CD4-positive, alpha-beta memory T cell (primary cell): ENCODE measurements at places on chromosomes 3 and 15.

DNA sequence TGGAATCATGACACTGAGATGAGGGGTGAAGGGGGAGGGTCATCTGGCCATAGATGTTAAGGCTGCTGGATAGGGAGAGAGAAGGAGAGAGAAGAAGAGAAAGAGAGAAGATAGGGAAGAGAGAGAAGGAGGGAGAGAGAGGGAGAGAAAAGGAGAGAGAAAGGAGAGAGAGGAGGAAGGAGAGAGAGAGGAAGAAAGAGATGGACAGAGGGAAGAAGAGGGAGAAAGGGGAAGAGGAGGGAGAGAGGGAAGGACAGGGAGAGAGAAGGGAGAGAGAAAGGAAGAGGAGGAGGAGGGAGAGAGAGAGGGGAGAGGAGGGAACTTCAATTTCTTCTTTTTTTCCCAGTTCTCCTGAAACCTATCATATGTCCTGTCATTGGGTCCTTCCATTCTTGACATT lies 15.1 kb upstream of the RBP1 start:
- DNase-seq = no peak

GRCh38 chr3:47571391-47572175 lies 7.1 kb downstream of the CSPG5 start:
- no peak for DNase-seq

GRCh38 chr3:23650371-23651140 lies 155.2 kb upstream of the UBE2E1 start:
- DNase-seq = no peak

- no peak for DNase-seq
These were observed 10.0 kb upstream of the PAQR5 start for GRCh38 chr15:69288531-69289341.

GRCh38 chr15:88708655-88709054 lies 69.8 kb downstream of the ISG20 start:
- DNase-seq = no peak

DNA sequence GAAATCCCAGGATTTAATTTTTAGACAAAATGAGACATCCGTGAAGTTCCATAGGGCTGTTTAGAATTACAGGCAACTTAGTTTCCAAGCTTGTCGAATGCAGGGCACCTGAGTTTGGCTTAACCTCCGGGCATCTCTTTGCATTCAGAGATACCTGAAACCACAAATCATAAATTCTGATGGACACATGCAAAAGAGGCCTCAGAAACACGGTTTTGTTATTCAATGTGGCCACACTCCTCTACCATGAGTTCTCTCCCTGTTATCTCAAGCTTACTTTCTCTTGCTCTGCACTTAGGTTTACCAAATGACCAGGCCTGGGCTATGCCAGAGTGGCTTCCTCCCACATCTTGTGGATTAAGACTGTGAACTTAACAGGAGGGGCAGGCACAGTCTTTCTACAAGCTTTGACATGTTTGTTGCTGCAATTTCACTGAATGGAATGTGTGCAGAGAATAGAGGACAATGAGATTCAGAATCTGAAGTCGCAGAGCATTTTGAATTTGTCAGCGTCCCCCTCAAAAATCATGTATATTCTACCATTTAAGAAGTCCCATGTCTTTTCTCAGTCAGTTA lies 137.7 kb downstream of the TPRG1 start:
- DNase-seq = no peak

- DNase-seq = no peak
These were observed 105.6 kb upstream of the BFSP2 start for GRCh38 chr3:133294253-133294652.

DNA sequence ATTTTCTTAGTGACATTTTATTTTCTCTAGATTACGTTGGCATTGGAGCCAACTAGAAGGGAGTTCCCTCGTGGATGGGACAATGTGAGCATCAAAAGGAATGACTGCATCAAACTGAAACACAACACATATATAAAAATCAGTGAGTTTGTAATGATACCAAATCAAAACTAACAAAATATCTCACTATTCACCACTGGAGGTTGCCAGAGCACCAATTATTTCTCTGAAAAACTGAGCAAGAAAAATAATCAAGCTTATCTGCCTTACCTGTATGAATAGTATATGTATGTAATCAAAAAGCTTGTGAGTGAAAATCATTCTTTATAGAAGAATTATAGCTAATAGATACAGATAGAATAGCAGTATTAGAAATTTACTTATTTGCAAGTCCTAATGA lies 46.8 kb upstream of the OTOL1 start:
- no peak for DNase-seq

- DNase-seq = no peak
These were observed 62.0 kb upstream of the BCL6 start for GRCh38 chr3:187807086-187807862.

DNA sequence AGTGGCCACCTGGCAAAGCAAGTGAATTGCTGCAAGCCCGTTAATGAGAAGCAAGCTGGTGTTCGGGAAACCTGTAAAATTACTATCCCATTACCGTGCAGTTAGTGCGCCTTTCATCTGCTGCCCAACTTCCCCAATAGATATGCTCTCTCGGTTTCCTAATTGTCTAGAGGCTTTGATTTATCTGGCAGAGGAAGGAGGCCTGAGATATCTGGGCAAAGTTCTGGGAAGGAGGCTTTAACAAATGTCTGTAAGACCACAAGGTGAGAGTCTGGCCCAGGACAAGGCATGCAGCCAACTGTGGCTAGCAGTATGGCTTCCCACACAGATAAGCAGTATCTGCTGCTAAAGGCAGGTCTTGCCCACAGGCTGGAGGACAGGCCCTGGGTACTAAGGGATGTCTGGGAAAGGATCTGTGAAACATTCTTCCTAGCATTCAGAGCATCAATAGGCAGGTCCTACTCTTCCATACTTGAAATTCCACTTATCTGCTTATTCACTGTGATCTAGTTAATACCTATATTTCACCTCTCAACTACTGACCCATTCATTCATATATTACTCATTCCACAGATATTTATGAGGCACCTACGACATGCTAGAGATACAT lies 130.0 kb upstream of the SLC2A2 start:
- DNase-seq = no peak

- no peak for DNase-seq
These were observed 239.6 kb downstream of the NR1D2 start for GRCh38 chr3:24184528-24185176.

- DNase-seq = no peak
These were observed 258.9 kb downstream of the UACA start for GRCh38 chr15:70504299-70504951.

- DNase-seq = no peak
These were observed 4.5 kb downstream of the SMC4 start for GRCh38 chr3:160403796-160404470.

DNA sequence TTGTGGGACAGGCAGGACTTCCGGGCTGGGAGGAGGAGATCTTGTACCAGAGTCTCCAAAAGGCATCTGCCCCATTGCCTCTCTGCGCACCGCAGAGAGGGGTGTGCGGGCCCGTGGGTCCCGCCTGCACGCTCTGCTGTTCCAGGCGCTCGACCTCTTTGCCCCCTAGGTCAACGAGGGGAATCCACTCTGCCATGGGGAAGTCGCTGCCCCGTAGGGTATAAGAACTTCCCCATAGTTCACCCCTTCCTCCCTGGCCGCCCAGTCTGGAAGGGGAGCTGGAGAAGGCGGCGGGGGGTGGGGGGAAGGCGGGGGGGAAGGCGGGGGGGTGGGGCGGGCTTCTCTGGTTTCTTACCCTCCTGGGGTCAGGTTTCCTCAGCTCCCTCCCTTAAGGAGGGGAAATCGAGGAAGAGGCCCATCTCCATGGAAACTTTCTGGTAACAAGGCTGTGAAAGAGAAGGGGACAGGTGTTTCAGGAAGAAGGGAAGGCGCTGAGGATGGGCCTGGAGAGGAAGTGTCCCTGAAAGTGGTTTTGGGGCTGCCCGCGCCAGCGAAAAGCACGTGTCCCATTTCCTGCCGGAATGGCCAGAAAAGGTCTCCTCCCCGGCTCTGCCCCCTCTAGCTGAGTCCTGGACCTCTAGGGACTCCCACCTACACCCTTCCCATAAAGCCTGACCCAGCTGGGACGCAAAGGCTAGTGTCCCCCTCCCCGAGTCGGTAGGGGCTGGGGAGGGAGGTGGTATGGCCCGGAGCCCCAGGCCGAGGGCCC lies 27.5 kb downstream of the NR1I2 start:
- DNase-seq = no peak

DNA sequence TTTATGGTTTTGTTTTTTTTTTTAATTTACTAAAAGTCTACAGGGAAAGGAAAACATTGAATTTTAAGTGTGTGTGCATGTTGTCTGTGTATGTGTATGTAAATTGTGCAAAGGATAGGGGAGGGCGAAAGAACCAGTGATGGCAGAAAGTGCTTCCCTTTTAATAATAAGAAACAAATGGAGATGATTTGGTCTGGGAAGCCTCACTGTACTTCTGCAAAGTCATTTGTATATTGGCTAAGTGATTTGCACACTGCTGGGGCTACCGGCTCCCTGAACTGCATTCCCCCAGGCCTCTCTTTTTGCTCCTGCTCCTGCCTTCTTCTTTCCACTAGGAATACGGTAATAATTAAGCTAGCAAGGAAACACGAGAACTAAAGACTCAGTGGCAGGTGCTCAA lies 101.2 kb downstream of the CD47 start:
- DNase-seq = no peak

GRCh38 chr3:108894981-108895380 lies 58.7 kb downstream of the GUCA1C start:
- DNase-seq = no peak

DNA sequence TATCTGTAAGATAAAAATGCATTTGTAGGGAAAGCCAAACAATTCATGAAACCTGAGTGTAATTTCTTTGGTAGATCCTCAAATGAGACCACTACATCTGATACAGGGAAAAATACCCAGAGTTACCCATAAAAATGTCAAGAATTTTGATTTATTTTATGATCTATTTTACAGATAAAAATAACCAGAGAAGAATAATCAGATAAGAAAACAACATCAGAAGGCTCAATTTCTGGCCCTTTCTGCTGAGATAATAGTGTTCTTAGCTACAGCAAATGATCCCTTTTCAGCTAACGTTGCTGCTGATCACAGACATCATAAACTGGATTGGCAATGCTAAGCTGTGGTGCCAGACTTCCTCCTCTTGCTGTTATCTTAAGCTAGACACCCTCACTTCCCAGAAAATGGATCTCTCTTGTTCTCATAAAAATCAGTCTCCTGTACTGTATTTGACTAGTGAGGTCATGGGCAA lies 21.3 kb upstream of the TMEM108 start:
- DNase-seq = no peak

DNA sequence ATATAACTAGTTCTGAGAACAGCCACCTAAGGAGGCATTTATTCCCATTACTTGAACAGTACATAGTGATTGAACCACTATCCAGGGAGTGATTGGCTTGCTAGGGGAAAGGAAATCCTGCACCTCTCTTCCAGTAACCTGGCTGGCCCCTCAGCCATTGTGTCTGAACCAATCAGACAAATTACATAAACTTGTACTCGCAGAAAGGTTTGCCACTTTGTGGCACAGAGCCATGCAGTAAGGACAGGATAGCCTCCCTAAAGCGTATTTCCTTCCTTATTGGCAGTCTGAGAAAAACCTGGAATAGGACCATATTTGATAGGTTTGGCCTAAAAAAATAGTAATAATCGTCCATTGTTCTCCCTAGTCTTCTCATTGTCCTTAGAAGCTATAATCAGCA lies 19.0 kb downstream of the CMSS1 start:
- DNase-seq = no peak

- no peak for DNase-seq
These were observed 19.6 kb upstream of the OR5K4 start for GRCh38 chr3:98333989-98334606.

DNA sequence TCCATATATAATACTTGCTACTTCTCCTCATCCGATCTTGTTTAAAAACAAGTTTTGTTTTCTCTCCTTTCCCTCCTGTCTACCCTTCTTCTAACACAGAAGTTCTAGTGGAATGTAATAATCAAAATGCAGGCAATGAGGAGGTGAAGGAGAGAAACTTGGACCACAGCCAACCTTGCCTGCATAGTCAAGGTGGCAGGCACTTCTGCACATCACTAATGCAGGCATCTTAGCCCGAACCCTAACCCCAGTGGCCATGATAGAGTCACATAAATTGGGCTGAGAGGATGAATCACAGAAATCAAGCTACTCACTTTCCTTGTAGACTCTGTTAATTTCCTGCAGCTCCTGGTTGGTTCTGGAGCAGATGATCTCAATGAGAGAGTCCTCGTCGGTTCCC lies 41.0 kb downstream of the ANXA2 start:
- no peak for DNase-seq

DNA sequence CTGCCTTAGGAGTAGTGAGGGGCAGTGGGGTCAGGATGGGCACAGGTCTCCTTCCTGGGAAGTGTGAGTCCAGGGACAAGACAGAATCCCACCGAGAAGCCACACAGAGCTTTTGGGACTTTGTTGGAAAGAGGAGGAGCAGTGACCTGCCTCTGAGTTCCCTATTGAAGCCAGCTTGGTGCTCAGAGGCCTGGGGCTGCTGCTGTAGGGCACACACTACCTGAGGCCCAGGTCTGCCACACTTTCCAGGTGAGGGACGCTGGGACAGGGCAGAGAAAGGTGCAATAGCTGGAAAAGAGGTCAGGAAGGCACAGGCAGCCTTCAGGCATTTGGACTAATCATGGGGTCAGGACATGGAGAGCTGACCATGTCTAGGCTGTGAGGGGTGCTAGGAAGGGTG lies 67.7 kb downstream of the SCN5A start:
- DNase-seq = no peak

- no peak for DNase-seq
These were observed 7.2 kb downstream of the SH3BP5 start for GRCh38 chr3:15325228-15325627.

GRCh38 chr3:73314151-73314951 lies 252.9 kb downstream of the EBLN2 start:
- DNase-seq = no peak

- no peak for DNase-seq
These were observed 92.6 kb downstream of the ALDH1A2 start for GRCh38 chr15:57972864-57973263.

DNA sequence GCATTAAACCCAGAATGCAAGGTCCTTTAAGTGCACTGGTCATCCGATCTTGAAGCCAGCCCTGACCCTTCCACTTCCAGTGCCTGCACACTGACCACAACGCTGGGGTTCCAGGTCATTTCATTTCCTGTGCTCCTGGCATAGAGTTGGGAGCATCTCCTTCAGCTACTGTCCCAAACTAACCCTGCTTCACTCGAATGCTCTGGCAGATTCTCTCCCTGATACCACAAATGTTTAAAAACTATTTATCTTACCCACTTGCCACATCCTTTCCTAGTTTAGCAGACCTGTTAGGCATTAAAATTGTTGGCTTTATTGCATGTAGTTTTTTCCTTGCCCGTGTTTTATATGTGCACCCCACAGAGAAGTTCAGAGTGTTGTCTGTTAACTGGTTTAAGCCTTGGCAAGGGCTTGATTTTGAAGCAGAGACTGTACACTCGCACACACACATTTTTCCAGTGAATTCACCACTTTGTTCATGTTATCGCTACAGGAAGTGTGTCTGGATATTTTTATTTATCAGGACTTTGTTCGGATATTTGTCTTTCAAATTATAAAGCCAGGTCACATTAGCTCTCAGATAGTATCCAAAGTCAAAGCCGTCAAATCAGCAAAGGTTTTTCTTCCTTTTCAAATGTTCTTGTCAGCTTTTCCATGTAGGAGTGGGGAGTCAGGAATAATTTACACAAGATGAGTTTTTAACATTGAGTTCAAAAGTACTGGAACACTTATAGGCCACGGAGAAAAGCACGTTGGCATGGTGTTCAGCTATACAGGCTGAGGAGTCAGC lies 77.3 kb downstream of the ABI3BP start:
- DNase-seq = no peak

GRCh38 chr3:94515983-94516382 lies 453.1 kb downstream of the NSUN3 start:
- DNase-seq = no peak
